ENCODE measurements at places on chromosomes 6 and 20.

DNA sequence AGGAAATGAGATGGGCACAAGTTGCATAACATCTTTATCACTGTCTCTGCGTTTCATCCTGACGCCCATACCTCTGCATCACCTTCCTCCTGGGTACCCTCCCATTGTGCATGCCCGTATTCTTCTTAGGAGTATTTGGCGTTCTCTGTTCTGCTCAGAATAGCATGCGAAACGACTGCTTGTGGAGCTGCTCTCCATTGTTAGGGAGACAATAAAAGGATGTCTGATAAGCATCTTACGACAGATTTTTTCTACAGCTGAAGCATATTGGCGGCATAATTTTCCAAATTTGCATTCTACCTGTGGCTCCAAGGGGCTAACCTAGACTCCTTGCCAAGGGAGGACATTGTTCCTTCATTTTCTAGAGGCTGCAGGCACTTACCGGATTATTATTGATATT is 118.6 kb downstream of the EDN1 start:
- DNase-seq: no peak

DNA sequence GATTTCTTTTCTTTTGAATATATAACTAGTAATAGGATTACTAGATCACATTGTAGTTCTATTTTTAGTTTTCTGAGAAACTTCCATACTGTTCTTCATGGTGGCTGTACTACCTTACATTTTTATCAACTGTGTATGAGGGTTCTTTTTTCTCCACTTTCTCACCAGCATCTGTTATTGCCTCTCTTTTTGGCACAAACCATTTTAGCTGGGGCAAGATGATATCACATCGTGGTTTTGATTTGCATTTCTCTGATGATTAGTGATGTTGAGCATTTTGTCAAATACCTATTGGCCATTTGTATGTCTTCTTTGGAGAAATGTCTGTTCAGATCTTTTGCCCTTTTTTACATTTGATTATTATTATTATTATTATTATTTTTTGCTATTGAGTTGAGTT is 86.1 kb upstream of the TCF21 start:
- no peak for DNase-seq

DNA sequence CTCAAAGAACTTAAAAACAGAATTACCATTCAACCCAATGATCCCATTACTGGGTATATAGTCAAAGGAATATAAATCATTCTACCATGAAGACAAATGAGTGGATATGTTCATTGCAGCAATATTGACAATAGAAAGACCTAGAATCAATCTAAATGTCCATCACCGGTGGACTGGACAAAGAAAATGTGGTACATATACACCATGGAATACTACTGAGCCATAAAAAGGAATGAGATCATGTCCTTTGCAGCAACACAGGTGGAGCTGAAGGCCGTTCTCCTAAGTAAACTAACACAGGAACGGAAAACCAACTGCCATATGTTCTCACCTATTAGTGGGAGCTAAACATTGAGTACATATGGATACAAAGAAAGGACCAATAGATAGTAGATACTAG is 576.7 kb upstream of the CITED2 start:
- no peak for DNase-seq

GRCh38 chr6:33888664-33889200 is 84.9 kb upstream of the MLN start:
- no peak for DNase-seq

DNA sequence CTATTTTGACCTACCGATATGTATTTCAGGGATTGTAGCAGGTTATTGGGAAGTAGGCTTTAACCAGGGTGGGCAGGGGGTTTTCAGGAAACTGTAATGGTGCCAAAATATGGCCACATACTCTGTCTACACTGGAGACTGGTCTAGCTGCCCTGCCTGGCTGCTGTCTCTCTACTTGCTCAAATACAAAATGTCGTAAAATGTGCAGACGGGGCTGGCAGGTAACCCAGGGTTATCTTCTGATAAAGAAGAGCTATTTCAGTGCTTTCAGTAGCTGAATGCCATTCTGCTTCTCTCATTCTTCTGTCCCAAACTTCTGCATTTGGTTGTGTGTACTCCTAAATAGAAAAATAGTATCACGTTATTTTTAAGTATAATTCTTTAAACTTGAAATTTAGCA is 616.2 kb downstream of the EPM2A start:
- DNase-seq: no peak

DNA sequence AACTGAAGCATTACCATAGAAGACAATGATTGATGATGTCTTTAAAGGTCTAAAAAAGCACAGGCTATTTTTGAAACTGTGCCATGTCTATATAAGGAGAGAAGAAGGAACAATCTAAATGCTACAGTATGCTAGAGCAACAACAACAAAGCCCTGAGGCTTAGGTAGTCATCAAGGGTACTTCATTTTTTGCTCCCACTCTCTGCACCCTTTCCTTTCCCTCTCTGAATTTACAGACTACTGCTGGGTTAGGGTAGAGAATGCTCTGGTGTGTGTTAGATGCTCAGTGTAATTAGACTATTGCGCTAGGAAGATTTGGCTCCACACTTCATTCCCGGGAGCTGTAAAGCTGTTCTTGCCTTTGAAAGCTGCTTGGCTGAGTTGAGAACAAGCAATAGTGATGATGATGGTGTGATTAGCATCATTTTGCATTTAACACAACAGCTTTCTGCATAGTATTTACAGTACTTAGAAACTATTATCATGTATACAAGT is 1262.5 kb upstream of the CITED2 start:
- DNase-seq: no peak

GRCh38 chr6:17431581-17431980 is 38.2 kb downstream of the CAP2 start:
- no peak for DNase-seq

DNA sequence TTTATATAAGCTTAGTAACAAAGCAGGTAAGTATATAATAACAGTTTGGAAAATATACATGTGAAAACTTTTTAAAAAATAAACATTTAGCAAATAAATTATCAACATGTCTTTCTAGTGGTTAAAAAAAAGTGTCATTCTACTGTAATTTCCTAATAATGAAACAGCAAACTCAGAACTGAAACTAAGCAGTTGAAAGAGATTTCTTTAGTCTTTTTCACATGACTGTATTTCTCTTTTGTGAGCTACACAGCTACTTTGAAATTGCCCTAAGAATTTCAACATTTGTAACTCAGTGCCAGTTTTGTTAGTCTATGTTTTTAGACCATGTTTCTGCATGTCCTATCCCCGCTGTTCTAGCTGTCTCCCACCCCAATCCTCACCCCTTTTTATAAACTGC is 28.4 kb upstream of the SDHAF4 start:
- no peak for DNase-seq

- no peak for DNase-seq
Observed at GRCh38 chr20:56358070-56358469, 704 bp upstream of the FAM210B start.

GRCh38 chr20:58194175-58194791 is 34.2 kb downstream of the ANKRD60 start:
- no peak for DNase-seq

- no peak for DNase-seq
Observed at GRCh38 chr6:128129679-128130078, 228.8 kb upstream of the THEMIS start.

- DNase-seq: no peak
Observed at GRCh38 chr6:167093406-167093921, 29.4 kb upstream of the CCR6 start.

GRCh38 chr6:139757784-139758183 is 383.3 kb upstream of the CITED2 start:
- no peak for DNase-seq

- DNase-seq: no peak
Observed at GRCh38 chr6:44676246-44676790, 288.8 kb downstream of the CDC5L start.

- no peak for DNase-seq
Observed at GRCh38 chr6:39804466-39805065, 12.4 kb downstream of the DAAM2 start.

GRCh38 chr6:20403766-20404640 is 2.3 kb downstream of the E2F3 start:
- DNase-seq: no peak

DNA sequence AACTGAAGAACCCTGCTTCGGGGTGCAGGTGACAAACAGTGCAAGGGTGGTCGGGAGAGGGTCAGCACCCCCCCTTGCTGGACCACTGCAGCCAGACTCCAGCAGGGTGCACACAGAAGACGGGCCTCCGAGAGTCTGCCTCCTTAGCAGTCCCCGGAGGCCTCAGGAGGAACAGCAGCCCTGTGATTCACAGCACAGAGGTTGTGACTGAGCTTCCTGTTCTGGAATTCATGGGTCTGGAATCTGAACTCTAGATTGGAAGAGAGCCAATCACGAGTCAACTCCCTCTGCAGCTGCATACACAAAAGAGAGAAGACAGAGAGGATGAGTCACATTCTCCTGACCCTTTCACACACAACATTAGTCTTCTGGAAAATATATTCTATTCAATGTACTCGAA is 249.0 kb upstream of the OPRM1 start:
- no peak for DNase-seq

DNA sequence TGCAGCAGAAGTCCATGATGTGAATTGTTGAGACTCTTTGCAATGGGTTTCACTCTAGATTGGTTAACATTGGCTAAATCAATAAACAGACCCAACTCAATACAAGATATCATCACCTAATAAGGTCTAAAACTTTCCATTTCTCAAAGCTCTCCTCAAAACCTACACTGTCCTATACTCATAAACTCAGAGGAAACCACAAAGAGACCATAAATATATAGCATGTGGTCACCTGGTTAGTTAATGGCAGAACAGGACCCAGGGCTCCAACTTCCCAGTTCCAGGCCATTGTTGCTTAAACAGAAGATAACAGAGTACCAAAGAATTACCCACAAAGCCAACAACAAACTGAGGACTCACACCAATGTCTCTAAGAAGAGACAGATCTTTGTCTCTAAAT is 12.0 kb downstream of the RTN4IP1 start:
- no peak for DNase-seq

- no peak for DNase-seq
Observed at GRCh38 chr20:45842169-45842812, 8.7 kb downstream of the SNX21 start.

- DNase-seq: no peak
Observed at GRCh38 chr6:106411056-106411455, 50.5 kb downstream of the CRYBG1 start.

DNA sequence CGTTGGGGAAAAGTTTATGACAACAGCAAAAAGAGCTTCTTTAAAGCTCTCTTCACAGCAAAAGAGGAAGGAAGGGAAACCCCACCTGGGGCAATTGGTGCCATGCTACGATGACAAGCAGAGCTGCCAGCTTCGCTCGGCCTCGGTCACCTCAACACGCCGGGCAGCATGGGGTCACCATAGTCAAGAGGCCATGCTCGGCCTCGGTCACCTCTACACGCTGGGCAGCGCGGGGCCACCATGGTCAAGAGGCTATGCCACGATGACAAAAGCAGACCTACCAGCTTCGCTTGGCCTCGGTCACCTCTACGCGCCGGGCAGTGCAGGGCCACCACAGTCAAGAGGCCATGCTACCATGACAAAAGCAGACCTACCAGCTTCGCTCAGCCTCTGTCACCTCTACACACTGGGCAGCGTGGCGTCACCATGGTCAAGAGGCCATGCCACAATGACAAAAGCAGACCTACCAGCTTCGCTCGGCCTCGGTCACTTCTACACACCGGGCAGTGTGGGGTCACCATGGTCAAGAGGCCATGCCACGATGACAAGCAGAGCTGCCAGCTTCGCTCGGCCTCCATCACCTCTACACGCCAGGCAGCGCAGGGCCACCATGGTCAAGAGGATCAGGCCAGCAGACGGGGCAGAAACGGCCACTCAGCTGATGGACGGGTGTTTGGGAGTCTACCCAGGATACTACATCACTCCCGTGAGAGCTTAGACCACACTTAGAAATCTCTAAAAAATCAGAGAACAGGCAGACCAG is 12.1 kb downstream of the APMAP start:
- no peak for DNase-seq

GRCh38 chr6:148186916-148187315 is 155.7 kb upstream of the SASH1 start:
- DNase-seq: no peak

- no peak for DNase-seq
Observed at GRCh38 chr20:16583474-16583873, 10.2 kb upstream of the KIF16B start.

DNA sequence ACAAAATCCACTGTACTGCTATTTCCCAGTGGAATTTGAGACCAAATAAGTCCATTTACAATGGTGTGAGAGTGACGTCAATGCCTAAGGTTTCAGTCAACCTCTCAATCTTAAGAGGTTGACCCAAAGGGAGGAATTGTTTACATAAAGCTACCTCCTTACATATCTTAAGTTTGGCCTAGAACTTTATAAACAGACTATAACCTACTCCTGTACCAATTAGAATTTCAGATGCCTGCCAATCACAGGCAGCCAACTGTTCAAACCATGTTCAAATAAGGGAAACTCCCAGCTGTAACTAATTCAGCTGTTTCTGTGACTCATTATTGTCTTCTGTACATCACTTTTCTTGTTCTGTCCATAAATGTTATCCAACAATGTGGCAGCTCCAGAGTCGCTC is 14.5 kb downstream of the LGSN start:
- no peak for DNase-seq

DNA sequence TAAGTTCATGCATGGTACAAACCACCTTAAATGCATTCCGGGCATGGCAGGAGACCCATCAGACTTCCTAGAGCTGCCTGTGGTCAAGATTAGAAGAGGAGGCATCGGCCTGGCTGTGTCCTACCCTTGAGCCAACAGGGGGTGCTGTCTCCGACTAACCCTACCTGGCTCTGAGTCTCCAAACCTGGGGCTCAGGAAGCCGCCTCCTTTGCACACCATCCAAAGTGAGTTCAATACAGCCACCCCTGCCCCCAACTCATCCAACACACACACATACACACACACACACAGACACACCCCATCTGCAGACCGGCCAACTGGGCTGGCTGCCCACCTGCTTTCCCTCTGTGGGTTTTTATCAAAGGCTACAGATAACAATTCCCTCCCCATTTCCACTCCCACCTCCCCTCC is 77.0 kb downstream of the JPH2 start:
- DNase-seq: no peak

DNA sequence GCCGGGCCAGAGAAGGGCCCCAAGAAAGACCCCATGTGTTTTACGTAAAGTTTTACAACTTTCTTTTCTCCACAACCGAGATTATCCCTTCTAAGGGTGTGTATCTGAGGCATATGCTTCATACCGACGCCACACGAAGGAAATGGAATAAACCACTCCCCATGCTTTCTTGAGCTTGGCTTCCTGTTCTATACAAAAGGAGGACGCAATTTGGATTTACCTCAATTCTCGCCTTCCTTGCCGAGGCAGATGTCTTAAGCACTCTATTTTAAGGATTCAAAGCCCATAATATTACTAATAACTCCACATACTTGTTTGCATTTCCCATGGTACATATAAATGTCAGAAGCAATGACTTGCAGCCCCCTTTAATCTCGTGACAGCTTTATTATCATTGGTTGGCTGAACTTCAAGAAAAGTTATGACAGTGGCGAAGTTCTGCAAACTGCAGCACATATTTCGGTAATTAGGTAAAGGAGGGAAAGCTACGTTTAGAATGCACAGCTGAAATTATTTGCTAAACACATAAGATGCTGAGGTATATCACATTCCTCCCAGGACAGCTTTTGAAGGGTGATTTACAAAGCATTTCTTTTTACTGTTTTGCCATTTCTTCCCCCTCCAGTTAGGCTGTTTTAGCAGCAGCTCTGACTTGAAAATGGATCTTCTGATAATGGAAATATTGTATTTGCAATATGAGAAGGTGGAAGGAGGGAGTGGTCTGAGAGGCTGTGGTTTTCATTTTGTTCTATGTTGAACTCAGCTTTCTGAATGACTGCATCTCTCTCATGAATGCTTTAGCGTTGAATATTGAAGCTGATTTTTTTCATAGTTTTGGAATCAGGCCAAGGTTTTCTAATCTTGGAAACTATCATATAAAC is 330.5 kb downstream of the EPHA7 start:
- DNase-seq: no peak

GRCh38 chr6:37221585-37222124 is 35.9 kb upstream of the TBC1D22B start:
- DNase-seq: no peak
